KBM-7 (cell line): ENCODE measurements at places on chromosomes 12 and 14.
A peak's percentile ranks its signal among the peaks of the same experiment; 100 is the strongest.

DNA sequence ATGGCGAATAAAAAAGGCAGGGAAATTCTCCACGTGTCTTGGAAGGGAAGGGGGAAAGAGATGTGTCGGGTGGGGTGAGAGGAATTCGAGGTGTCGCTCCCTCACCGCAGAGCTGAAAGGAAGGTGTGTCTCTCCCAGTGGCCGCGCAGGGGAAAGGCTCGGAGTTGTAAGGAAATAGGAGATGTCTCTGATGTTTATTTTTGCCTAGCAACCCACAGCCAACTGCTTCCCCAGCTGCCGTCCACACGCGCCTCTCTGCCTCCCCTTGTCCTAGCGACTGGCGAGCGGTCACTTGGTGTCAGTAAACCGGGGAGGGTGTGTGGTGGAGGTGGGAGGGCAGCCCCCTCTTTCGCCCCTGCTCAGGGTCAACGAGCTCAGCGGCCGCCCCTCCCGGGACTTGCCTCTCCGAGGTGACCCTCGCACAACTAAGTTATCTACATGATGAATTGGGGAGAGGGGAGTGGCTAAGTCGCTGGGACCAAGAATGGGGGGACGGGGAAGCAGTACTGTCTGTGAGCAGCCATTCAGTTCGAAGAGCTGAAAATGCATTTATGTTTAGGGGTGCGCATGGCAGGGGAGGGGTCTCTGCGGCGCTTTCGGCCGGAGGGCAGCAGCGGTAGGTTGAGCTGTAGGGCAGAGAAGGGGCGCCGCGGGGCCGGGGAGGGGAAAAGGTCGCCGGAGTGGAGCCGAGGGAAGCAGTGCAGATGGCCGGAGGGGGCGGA is 585 bp upstream of the DYRK2 start:
- DNase-seq = peak; percentile 89

DNA sequence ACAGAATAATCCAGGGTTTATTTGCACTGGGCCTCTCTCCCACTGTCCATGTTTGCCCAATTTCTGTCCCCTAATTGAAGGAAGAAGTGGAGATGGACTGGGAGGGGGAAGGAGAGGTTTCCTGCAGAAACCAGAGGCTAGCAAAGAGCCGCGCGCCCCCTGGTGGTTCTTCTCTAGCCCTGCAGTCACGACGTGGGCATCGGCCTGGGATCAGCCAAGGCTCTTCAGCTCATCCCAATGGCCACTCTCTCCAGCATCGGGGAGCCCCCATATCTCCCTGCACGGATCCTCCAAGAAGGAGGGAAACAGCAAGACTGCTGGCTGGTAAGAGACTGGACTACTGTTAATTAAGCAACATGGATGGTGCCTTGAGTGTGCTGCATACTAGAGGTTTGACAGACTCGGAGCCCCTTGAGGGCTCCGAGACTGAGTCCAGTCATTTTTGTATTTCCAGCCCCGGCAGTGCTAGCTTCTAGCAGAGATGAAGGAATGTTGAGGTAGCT is 18.7 kb downstream of the ZBTB39 start:
- DNase-seq = peak; percentile 86

- no peak for DNase-seq
Measured at GRCh38 chr12:129025055-129025454, 171.8 kb downstream of the GLT1D1 start.

GRCh38 chr14:92473969-92474535 is 39.5 kb upstream of the RIN3 start:
- DNase-seq = no peak

DNA sequence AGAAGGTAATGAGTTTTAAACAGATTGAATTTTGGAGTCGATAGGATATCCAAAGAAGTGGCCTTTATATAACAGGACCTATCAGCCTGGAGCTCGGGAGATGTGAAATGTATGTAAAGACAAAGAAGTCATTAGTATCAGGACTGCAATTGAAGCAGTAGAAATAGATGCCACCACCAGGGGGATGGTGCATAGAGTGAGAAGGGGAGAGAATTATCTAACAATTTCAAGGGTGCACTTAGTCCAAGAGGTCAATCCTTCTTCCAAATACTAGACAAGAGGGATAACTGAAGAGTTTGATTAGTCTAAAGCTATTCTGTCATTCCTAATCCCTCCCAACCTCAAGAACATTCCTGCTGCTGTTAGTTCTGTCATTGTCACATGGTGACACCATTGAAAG is 127.8 kb downstream of the CFAP54 start:
- DNase-seq = no peak

- no peak for DNase-seq
Measured at GRCh38 chr12:19938031-19938430, 430.3 kb upstream of the PDE3A start.

DNA sequence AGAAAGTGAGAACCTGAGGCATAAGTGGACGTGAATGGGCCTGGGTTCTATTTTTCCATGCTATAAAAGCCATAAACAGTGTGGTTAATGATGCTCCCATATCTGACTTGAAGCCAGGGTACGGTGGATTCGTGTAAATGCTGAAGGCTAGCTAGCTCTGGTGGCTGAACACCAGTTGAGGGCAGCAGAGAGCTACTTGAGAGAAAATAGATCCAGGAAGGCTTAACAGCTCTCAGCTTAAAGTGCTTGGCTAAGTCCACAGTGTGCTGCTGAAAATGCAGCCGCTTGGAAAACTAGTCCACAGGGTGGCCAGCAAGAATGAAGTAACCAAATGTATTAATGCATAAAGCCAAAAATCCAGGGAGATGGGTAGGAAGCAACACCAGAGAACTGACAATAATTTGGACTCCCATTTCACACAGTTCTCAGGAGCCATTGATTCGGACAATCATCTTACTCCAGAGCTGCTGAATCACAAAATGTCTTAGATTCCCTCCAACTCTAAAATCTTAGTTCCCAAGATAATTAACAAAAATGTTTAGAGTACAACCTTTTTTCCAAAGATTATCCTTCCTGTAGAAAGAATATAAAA is 15.0 kb upstream of the FOXG1 start:
- peak; percentile 53 for DNase-seq

GRCh38 chr12:78562368-78563205 is 302.0 kb upstream of the SYT1 start:
- DNase-seq = no peak

GRCh38 chr12:122030424-122031035 is 8.8 kb downstream of the BCL7A start:
- no peak for DNase-seq
